ENCODE measurements at places on chromosomes 5 and 9.

DNA sequence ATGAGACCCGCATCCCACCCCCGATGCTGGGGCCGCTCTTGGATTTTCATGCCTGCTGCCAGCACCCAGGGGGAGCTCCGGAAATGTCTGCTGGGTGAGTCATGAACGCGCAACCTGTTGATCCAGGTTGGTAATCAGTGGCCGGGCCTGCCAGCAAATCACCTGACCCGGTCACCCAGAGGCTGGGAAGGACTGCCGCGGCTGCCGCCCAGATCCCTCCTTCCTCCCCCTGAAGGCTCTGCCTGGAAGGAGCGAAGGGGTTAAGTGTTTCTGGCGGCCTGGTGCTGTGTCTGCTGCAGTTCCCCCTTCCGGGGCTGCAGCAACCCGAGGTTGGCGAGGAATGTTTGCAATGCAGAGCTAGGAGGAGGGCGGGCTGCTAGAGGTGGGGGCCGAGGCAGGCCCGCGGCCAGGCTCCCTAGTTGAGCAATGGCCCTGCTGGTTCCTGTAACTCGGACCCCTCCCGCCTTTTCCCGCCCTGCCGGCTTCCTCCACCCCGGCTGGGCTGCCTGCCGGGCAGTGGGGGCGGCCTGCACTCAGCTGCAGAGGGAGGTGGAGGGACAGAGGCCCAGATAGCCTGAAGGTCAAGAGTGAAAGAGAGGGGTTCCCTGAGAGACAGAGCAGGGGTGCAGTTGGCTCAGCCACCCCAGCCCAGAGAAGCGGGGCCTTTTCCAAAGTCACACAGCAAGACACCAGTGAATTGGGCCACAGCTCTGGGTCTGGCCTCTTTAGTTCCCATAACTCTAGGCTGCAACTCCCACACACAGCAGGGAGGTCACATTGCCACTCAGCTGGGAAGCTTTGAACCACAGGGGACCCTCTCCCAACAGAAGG is 156.3 kb upstream of the IER5L start:
- DNase-seq = peak; percentile 74

DNA sequence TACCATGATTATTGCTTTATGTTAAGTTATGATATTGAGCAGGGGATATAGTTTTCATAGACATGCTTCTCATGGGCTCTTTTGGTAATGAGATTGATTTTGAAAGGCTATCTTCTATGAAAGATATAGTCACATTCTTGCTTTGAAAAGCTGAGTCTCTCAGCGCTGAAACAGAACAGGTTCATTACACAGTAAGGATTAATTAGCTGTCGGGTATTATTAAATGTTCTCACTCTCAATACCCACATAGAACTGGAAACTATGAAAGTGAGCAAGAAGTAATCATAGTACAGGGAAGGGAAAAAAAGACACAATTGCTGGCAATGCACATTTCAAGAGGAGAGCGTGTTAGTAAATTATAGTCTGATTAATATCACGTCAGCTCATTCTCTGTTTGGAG is 171.6 kb upstream of the GPR151 start:
- DNase-seq = no peak

DNA sequence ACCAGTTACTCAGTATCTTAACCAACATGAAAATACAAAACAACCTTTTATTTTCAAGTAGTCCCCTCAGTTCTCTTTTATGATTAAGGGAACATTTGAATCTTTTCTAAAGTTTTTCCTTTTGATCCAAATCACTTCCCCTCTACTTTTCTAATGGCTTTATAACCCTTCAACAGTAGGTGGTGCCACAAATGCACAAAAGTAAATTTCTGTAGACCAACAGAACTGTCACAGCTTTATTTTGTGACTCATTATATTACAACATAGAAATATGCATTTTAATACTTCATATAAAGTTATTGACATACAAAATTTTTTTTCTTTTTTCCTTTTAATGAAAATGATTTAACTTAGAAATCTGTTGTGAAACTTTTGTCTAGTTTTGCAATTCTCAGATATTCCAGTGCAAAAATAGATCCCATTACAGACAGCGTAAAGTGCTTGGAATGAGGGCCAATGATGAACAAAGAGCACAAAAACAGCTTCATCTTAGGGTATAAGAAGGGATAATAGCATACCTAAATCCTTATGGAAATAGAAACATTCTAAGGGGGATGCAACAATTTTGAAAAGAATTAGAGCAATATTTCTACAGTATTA is 17.0 kb downstream of the NIPSNAP3B start:
- peak; percentile 76 for DNase-seq

DNA sequence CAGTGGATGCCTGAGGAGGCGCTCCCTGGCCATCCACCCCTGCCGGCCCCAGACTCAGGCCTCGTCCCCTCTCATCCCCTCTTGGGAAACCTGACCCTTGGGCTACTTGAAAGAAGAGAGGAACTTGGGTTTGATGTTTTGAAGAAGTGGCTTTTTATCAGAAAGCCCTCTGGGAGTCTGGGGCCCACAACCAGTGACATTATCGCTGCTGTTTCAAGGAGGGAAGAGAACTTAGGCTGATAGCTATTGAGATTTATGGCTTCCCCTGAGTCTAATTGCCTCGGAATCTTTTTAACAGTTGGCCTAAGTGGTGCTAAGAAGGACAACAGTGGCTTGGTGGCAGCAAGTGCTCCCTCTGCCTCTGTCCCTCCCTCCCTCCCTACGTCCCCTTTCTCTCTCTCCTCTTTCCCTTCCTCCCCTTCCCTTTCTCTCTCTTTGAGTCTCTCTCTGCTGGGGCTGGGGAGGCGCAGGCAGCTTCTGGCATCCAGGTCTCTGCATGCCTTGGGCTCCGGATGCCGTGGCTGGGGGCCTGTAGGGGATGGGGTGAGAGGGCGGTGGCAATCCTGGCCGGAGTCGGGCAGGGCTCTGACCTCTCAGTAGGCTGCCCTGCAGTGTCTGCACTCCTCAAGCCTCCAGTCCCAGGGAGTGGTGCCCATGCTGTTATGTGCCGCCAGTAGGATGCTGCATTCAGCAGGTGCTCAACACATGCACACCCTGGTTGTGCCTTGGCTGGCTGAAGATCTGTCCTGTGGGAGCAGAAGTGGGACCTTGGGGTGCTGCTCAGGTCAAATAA is 49.6 kb upstream of the RXRA start:
- peak; percentile 29 for DNase-seq

DNA sequence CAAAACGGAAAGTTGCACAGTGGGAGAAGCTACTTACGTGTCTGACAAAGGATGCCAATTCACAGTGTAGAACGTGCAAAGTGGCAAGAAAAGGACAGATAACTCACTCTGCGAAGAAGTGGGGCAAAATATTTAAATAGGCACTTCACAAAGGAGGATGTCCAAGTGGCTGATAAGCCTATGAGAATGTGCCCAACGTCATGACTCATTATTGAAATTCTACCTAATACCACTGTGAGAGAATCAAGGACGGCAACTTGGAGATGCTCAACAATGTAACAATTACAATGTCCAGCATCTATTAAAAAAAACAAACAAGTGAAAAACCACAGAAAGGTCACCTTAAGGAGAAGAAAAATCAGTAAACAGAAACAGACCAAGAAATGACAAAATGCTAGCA is 59.0 kb downstream of the NACC2 start:
- no peak for DNase-seq

- peak; percentile 68 for DNase-seq
Measured at GRCh38 chr5:17229313-17229712, 11.9 kb downstream of the BASP1 start.

- no peak for DNase-seq
Measured at GRCh38 chr9:70954126-70954525, 167.3 kb downstream of the TRPM3 start.

DNA sequence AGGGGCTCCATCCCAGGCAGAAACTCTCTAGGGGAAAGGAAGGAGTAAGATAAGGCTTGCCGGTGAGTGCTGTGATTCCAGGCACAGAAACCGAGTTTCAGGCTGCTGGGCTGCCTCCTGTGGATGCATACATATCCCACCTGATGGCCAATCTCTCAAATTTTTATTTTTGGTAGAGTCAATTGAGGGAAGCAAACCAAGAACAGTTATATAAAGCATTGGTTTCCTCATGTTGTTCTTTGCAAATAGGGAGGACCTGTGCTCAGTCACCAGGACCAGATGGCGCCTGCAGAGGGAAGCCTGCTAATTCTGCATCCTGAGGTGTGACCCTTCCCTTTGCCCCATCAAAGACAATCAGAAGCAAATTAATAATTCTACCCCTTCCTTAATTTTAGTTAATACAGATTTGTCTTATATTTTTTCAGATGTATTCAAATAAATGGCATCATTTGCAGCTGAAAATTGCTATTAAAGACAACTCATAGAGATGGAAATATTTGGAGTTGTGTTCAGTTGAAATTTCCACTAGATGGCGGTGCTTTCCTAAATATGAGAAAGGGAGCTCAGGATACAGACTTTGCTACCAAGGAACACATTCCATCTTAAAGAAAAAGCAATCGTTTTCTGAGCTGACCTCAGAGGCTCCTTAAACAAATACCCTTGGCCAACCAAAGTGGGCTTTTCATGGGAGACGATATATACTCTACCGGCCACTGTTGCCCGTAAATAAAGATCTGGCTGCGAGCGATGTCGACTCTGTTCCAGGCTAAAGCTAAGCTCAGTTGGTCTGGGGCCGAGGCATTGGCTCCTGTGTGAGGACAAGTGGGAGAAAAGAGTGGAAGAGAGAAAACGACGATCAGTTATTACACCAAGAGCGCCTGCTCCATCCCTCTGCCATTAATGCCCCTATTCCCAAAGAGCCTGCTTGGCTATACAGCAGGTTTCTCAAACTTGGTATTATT is 225.7 kb upstream of the KLF9 start:
- peak; percentile 67 for DNase-seq

- no peak for DNase-seq
Measured at GRCh38 chr9:16115994-16116393, 563.2 kb downstream of the CCDC171 start.

DNA sequence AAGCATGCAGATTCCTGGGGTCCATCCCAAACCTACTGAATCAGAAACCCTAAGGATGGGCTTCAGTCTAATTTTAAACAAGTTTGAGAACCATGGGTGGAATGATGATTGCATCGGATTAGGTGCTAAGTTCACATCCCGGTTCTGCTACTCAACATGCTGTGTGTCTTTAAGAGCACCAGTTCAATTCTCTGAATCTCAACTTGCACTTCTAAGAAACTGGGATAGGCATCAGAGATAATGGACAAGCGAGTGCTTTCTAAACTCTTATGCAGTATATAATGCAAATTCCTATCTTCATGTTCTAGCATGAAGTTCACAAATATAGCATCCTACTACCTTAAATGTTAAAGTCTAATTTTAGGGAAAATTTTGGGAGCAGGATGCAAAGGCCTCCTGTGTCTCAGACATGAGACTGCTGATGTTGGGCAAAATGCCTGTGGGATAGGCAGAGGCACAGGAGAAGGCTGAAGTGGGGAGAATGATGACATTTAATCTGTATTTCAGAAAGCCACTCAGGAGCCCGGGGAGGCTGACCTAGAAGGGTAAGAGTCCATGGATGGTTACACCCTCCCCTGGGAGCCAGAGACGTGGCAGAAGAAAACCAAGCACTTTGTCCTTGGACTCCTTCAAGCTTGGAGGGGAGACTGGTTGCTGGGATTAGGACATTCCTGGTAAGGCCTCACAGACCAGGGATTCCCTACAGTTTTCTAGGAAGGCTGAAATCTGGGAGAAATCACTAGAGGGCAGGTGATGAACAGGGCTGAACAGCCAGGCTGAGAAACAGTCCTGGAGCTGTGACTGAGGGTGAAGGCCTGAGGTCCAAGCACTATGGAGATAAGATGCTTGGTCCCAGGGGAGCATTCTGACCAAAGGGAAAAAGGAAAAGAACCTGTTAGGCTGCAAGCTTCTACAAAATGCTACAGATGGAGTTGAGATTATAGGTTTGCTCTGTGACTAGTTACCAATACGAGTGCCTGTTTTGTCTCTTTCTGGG is 311.9 kb upstream of the PANK3 start:
- no peak for DNase-seq

DNA sequence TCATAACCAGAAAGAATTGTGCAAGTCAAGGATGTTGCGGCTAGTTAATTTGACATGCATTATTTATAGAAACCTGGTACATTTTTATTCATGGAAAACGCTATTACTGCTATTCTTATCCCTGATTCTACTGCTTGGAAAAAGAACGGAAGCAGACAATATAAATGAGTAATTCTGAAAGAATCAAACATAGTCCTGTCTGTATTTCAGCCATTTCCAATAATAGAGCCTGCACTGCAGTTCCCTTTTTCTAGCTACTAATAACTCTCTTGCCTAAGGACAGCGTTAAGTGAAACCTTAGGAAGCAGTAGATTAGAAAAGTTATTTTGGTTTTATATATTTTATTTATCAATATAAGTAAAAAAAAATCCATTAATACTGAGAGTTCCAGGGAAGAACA is 414.9 kb downstream of the CYLC2 start:
- no peak for DNase-seq

Measured in suppressor macrophage treated with lipopolysaccharide for 1 hour (primary cell).